PC-9 (cell line): ENCODE measurements at places on chromosomes 3 and 15. TPM values are rescaled to one million over a fixed set of nuclear protein-coding genes. Genes with fewer than 3 reads are reported as not detected.

The LDHAL6B gene
- total RNA-seq, result not detected in 2 replicates

The RPL29 gene
- total RNA-seq, result 942 and 1,278 TPM in 2 replicates

The ZNF860 gene
- 2.6 and 5.3 TPM in 2 replicates for total RNA-seq

The GPR160 gene
- 11.1 and 12.6 TPM in 2 replicates for total RNA-seq

The ANKDD1A gene
- 14.2 and 17.5 TPM in 2 replicates for total RNA-seq

The PPP1R14D gene
- total RNA-seq, result 0.55 and 0.65 TPM in 2 replicates
